ENCODE measurements at places on chromosomes 6 and 20. TPM values are rescaled to one million over a fixed set of nuclear protein-coding genes. Genes with fewer than 3 reads are reported as not detected.
A peak's percentile ranks its signal among the peaks of the same experiment; 100 is the strongest.

DNA sequence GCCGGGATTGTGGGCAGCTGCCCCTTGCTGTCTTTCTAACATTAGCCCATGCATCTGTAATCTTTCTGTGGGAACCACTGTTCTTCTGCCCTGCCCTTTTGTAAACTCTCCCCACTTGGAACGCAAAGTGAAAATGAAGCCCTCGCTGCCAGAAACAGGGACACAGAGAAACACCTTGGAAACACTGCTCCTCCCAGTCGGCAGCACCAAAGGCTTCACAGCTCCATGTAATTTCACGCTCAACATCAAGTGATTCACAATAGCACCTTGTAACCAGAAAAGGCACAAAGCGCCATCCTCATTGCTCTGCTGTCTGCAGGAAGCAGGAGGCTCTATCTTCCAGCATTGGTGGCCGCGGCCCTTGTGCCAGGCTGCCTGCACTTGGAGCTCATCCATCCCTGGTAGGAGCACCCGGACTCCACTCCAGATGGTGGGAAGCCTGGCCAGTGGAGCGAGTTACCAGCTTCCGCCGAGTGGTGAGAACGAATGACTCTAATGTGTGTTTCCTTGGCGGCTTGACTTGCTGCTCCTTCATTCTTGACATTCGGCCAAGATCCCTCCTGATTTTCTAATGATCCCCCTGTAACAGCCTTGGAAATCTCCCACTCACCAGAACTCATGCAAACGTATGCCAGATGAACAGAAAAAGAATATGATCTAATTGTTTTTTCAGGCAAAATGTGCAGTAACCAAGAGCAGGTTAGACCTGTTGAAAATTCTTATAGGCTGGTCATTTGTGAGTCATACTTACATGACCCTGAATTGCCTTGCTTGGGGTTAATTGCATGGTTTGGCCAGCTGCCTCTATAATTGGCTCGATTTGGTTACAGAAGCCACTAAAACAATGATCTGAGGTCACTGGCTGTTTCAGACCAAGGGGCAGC lies 169.1 kb upstream of the CDYL start:
- no peak for DNase-seq

GRCh38 chr6:15132854-15133670 lies 112.8 kb upstream of the JARID2 start:
- peak; percentile 68 for DNase-seq

DNA sequence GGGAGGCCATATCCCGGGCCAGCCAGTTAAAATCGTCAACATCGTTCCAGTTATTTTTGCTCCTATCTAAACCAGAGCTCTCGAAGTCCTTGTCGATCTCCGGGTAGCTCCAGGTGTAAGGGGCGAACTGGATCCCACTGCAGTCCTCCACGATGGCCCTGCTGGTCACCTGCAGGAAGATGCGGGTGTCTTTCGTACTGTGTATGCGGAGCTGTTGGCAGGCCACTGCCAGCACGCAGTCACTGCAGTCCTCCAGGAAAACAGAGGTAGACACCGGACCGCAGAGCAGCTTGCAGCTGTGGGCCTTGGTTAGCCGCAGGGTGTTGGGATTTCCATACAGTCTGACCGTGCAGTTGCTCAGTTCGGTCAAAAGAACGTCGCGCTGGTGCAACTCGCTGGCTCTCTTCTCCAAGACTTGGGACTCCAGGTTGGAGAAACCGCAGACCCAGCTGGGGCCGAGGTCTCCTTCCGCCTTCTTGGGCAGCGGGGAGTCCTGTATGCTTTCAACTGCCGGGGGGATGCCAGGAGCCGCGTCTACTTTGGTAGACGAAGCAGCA lies 742 bp downstream of the TBCC start:
- peak; percentile 27 for DNase-seq

- DNase-seq, result no peak
Observed at GRCh38 chr20:24823989-24824693, 124.9 kb upstream of the CST7 start.

- DNase-seq, result no peak
Observed at GRCh38 chr6:47403801-47404200, 73.8 kb upstream of the CD2AP start.

- peak; percentile 15 for DNase-seq
Observed at GRCh38 chr6:75673884-75674283, 72.2 kb downstream of the SENP6 start.

DNA sequence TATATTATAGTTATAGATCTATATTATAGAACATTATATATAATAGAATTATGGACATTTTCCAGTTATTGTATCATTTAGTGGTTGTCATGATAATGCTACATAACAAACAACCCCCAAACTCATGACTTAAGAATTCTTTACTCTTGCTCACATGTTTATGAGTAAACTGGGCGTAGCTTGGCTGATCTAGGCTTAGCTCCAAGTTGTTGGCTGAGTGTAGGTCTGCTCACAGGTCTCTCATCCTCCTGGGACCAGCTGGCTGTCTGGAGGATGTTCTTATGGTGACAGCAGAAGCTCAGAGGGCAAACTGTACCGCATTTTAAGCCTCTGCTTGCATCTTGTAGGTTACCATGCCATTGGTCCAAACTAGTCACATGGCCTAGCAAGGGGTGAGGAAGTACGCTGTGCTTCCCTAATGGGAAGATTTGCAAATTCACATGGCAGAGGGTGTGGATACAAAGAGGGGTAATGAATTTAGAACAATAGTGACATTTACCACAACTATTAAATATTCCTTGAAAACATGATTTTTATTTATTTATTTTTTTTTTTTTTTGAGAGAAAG lies 34.2 kb downstream of the ARHGAP40 start:
- DNase-seq, result no peak

DNA sequence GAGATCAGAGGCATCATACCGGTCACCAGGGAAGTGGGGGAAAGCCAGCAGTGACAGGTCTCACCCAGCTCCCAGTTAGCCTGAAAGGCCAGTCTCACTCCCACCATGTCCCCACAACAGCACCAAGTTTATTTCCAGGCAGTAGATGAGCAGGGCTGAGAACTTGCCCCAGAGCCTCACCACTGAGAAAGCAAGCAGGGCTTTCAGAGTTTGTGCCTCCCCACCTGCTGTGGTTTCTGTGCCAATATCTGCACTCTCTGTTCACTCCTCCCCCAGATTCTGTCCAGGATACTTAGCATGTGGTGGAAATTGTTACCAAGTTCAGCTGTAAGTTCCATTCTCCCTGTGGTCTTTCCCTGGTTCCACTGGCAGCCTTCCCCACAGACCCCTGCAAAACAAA lies 255.0 kb upstream of the HTR1E start:
- no peak for DNase-seq

DNA sequence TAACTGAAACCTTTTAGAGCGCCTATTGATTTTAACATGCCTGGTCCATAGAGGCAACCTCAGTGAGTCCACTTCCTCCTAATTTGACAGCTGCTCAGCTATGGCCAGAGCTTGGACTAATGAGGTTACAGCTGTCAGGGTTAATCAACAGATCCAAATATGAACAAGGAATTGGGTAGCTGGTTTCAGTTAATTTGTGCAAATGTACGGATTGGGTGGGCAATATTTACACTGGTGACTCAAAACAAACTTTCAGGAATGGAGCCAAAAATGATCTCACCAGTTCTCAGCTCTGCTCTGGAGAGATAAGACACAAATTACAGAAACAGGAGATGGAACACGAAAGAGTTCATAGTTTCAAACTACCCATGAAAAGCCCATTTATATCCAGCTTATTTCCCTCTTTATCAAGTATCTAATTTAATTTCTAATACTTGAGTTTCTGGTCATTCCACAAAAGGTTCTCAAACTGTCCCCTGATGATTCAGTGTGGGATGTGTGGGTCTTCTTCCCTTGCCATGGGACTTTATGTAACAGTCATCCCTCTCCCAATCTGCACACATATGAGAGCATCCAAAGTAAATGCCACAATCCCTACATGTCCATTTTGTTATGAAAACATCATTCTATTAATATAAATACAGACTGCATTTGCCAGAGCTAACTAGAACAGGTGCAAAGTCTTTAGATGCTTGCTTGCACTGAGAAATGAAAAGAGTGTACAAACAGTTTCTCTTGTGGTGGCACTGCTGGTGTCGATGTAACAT lies 149.9 kb downstream of the RPS12 start:
- DNase-seq, result peak; percentile 77

- DNase-seq, result no peak
Observed at GRCh38 chr6:162372106-162372505, 355.5 kb downstream of the PRKN start.

GRCh38 chr6:13572951-13573654 lies 1.3 kb upstream of the SIRT5 start:
- no peak for DNase-seq

Gene IBTK
- 17.8 TPM for polyA plus RNA-seq

Gene NKX2-2
- polyA plus RNA-seq, result not detected

Gene PDYN
- polyA plus RNA-seq, result not detected

Gene TBXT
- polyA plus RNA-seq, result not detected

Gene ZNF311
- polyA plus RNA-seq, result not detected
